ENCODE measurements at places on chromosomes 5 and 9.
A peak's percentile ranks its signal among the peaks of the same experiment; 100 is the strongest.

- DNase-seq: no peak
These were observed 470 bp upstream of the SLC22A5 start for GRCh38 chr5:132369007-132369473.

GRCh38 chr9:124869466-124869985 lies 7.6 kb downstream of the ARPC5L start:
- no peak for DNase-seq

GRCh38 chr5:520196-520849 lies 3.9 kb downstream of the SLC9A3 start:
- DNase-seq: no peak

GRCh38 chr9:99579964-99580363 lies 241.7 kb upstream of the NR4A3 start:
- no peak for DNase-seq

- no peak for DNase-seq
These were observed 1.1 kb downstream of the RPS23 start for GRCh38 chr5:82276800-82277612.

DNA sequence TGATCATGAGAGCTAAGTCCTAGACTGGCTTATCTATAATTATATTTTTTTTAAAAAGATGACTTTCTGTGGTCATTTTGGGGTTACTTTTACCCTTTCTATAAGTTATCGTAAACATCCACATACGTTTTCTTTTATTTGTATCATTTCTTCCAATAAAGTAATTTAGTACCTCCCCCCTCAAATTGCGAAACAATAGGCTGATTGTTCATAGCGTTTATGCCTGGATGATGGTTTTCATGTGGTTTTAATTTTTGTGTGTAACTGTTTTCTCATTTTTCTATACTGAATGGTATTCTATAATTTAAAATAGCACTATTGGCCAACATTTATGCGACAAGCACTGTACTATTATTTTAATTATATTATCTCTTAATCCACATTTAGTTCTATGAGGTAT lies 44.5 kb downstream of the SMC5 start:
- DNase-seq: no peak

DNA sequence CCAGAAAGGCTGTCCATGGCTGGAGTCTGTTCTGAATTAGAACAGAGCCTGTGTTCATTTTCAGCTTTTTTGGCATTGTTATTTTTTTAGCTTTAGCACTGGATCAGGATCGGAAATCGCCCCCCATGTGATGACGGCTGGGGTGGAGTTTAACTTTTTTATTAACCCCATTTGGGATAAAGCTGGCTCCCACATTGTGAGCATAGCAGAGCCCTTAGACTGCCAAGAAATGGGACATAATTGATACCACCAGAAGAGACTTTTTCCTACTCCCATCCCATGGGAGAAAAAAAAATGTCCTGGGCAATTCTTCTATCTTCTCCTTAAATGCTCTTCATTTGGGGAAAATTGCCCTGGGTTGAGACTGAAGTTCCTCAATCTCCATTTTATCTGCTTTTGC lies 52.4 kb downstream of the SLIT3 start:
- no peak for DNase-seq

DNA sequence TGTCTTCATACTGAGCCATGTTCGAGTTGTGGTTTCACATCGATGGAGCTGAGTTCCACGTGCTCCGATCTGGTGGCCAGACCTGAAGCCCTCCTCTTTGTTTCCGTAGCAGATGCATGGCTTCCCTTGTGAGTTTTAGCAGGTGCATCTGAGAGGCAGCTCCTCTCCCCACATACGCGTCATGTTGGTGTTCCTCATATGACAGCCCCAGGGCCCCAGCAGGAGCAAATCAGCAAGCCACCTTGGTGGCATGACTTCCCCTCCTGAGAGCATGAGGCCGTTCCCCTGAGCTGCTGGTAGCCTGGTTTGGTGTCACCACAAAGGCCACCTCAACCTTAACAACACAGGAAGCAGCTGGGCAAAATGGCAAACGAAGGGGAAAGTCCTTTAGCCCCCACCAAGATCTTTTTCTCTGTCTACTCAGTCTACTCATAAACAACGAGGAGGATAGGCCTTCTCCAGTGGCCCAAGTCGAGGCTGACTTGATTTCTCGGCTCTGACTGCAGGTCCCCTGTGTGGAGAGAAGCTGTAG lies 5.9 kb downstream of the CYFIP2 start:
- no peak for DNase-seq

- DNase-seq: no peak
These were observed 806.2 kb upstream of the WWC1 start for GRCh38 chr5:167485061-167485774.

GRCh38 chr9:124202447-124202971 lies 55.2 kb upstream of the NEK6 start:
- DNase-seq: peak; percentile 39

GRCh38 chr9:16950051-16950450 lies 79.6 kb upstream of the BNC2 start:
- DNase-seq: no peak

GRCh38 chr5:13632676-13633075 lies 311.8 kb downstream of the DNAH5 start:
- no peak for DNase-seq

GRCh38 chr9:81146241-81146640 lies 543.1 kb downstream of the TLE1 start:
- no peak for DNase-seq

GRCh38 chr5:135047347-135047695 lies 13.3 kb upstream of the PITX1 start:
- DNase-seq: no peak

DNA sequence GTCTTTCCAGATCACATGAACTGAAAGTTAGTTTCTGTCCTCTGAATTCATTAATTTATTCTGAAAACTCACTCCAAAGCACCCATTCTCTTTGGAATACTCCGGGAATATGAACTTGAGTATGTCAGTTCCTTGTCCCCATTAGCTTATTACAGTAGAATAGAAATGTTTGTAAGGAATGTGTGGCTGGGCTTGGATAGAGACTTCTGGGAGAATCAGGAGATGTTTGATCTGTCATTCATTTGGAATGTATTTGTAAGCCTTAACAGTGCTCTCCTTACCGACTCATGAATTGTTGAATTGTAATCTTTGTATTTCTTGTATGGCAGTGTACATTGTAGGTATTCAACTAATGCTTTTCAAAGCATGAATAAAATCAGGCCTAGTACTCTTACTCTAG lies 548.4 kb downstream of the LRRC70 start:
- no peak for DNase-seq

DNA sequence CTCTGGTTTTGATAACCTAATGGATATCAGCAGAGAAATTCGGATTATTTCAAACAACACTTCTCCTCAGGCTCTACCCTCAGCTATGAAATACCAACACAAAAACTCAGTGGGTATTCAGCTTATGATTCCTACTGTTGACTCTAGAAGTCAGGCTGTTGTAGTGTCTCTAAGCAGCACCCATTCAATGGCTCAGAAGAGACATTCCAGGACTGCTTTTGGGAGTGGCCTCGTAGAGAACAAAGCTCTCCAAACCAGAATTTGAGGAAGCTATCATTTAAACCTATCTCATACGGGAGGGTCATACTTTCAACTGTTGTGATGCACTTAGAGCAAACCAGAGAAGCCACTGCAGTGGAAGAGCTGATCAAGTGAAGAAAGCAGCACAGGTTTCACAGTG lies 34.1 kb downstream of the ETF1 start:
- no peak for DNase-seq

GRCh38 chr5:102961671-102962070 lies 158.3 kb downstream of the GIN1 start:
- DNase-seq: no peak

DNA sequence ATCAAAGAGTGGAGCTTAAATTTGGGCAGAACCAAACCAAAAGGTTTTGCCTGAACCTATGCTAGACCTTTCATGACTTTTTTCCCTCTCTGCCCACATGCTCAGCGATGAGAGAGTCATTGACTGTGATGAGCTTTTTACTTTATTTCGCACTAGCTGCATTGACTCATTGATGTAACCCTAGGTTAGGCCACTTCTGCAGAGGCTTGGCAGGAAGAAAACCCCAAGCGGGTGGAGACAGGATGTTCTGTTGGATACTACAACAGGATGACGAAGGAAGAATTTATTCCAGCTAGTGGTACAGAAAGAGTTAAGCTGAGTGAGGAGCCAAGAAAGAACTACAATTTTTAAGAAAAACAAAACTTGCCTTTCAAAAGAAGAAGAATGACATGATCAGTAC lies 18.4 kb downstream of the AGXT2 start:
- no peak for DNase-seq

- DNase-seq: no peak
These were observed 19.5 kb upstream of the CRB2 start for GRCh38 chr9:123336449-123336848.

DNA sequence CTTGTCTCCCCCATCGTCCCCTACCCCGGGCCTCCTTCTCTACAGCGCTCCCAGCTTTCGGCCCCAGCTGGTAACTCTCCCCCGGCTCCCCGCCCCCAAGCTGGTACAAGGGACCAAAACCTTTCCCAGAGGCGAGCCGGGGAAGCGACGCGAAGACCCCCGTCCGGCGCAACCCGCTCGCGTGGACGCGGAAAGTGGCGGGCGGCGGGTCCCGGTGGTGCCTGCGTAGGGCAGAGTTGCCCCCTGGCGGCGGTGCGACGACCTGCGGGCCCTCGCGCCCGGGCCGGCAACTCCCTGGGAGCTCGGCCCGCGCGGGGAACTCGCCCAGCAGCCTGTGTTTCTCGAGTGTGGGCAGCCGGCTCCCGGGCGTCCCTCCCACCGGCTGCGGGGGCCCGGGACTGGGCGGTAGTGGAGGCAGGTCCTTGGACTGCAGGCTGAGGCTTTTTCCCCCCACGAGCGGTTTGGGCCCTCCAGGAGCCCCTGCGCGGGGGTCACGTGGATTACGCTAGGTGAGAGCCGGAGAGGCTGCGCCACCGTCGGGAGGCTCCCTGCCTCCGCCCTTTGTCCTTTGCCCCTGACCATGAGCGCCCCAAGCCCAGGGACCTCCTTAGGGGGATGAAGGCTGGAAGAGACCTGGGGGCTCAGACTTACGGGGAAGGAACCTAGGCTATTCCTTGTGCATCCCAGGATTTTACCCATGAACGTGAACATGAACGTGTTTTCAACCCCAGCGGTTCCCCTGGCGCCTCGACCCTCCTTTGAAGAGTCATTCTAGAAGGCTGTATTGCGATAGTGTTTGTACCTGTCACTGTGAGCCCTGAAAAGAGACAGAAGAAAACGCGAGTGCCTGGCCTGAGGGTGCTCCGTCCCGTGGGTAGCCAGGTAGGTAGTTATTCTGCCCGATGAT lies 2.9 kb upstream of the FOXD1 start:
- peak; percentile 12 for DNase-seq

- no peak for DNase-seq
These were observed 707.0 kb upstream of the ACO1 start for GRCh38 chr9:31677415-31677814.

- peak; percentile 12 for DNase-seq
These were observed 733 bp downstream of the HSPA4 start for GRCh38 chr5:133052317-133053175.

DNA sequence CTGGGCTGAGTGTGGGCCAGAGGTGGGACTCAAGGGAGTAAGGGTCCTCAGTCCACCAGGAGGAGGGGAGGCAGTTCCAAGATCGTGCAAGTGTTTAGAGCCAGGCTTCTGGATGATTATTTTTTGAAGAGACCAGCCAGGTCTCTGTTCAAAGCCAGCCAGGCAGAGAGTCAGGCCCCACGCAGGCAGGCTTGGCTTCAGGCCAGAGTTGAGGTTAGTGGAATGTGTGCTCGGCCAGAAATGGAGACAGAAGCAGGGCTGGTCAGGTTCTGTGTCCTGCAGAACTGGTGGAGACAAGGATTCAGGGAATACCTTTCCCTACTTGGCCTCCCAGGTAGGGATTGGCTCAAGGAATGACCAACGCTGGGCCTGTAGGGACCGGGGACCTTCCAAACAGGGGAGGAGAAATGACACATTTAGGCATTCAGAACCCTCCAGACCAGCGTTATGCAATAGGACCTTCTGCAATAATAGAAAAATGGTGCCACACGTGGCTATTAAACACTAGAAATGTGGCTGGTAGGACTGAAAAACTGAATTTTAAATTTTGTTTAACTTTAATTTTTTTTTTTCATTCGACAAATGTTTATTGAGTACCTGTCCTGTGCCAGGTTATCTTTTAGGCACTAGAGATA lies 106.2 kb downstream of the CMYA5 start:
- DNase-seq: no peak

DNA sequence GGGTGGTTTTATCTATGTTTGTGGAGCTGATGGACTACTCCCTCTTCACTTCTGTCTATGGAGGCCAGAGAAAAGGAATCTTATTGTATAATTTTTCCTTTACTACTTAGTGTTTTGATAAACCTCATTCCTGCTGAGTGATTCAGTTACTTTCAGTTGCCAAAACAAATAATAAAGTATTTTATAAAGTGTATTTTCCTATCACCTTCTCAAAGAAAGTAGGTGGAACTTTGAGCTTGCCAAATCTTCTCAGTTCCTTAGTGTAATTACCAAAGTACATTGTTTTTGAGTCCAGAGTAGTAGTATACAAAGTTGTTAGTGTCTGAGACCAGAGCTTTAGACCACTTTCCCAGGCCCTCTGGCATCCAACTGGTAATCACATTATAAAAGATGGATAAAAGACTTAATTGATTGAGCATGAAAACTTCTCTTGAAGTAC lies 13.5 kb downstream of the RABGAP1 start:
- DNase-seq: no peak

DNA sequence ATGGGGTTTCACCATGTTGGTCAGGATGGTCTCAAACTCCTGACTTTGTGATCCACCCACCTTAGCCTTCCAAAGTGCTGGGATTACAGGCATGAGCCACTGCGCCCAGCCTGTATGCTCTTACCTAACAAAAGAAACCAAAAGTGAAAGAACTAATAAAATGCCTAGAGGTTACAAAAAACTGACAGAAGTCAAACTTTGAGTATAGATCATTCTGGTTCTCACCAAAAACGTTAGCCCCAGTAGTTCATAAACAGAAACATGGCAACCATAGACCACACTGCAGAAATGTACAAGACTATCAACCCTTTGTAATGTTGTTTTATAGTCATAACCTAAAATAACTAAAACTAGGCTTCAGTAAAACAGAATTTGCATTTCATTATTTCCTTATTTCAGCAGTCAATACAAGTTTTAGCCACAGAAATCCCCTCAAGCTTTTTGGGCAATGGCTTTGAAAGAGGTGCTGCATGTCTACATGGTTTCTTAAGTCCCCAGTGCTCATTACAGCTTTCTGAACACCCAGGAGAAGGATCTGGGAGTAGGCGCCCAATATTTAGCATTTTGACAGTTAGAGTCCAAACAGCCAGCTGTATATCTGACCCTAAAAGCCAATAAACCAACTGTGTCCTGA lies 72.5 kb downstream of the EPB41L4A start:
- DNase-seq: no peak

- no peak for DNase-seq
These were observed 61.8 kb upstream of the PLEKHG4B start for GRCh38 chr5:30131-30530.

DNA sequence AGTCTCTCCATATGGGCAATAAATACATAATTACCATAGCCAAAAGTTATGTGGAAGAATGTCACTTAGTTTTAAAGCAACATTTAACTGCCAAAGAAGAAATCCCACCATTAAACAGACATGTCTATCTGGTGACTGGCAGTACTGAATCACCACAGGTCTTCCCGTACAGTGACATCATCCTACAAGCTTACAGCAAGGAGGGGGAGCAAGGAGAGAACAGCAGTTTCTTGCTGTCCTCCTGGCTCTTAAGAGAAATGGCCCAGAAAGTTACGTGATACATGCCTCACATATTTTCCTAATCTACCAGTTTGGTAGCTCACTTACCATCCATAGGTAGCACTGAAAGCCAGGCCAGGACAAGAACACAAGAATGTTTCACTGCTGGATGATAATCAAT lies 671.0 kb downstream of the DMRTA1 start:
- DNase-seq: no peak

Measured in hippocampal formation (tissue), 2 donors.